ENCODE measurements at places on chromosomes 5 and 9.

- DNase-seq, result no peak
Measured at GRCh38 chr5:83608122-83608521, 112.5 kb downstream of the HAPLN1 start.

DNA sequence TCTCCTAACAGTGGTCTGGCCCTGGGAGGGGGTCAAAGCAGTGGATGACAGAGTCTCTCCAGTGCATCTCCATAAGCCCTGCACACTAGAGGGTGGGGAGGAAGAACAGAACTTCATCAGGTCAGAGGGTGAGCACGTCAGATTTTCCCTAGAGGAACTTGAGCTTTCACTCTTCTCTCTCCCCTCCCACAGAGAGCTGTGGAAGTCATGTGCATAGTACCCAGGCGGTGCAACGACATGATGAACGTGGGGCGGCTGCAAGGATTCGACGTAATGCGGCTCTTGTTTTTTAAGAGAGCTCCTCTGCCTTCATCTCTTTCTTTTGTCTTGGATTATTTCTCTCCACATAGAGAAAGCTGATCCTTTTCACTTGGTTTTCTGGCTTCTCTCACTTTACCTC, 100.2 kb upstream of the OTULINL start:
- DNase-seq, result no peak

GRCh38 chr5:83856881-83857280, 136.2 kb upstream of the HAPLN1 start:
- DNase-seq, result no peak

GRCh38 chr9:35651956-35652828, 1.5 kb upstream of the SIT1 start:
- DNase-seq, result no peak

GRCh38 chr5:76527685-76528161, 95.5 kb downstream of the F2RL2 start:
- no peak for DNase-seq

- no peak for DNase-seq
Measured at GRCh38 chr9:77983320-77983662, 48.3 kb downstream of the GNAQ start.

GRCh38 chr5:116788851-116789403, 214.3 kb upstream of the SEMA6A start:
- DNase-seq, result no peak
